ENCODE measurements at places on chromosomes 12 and 14.
A peak's percentile ranks its signal among the peaks of the same experiment; 100 is the strongest.

DNA sequence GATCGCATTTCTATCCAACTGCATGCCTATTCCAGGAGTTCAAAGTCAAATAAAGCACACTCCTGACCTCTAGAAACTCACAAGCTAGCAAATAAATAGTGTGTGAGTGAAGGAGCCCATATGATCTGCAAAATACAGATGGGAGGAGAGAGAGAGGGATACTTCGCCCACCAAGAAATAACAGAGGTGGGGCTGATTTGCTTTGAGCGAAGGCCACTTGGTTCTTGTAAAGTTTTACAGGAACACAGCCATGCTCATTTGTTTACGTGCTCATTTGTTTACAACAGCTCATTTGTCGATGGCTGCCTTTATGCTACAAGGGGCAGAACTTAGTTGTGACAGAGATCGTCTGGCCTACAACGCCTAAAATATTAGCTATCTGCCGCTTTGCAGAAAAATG lies 63.4 kb upstream of the GPATCH2L start:
- DNase-seq: no peak

- DNase-seq: no peak
These were observed 50.7 kb upstream of the WSCD2 start for GRCh38 chr12:108078428-108078827.

DNA sequence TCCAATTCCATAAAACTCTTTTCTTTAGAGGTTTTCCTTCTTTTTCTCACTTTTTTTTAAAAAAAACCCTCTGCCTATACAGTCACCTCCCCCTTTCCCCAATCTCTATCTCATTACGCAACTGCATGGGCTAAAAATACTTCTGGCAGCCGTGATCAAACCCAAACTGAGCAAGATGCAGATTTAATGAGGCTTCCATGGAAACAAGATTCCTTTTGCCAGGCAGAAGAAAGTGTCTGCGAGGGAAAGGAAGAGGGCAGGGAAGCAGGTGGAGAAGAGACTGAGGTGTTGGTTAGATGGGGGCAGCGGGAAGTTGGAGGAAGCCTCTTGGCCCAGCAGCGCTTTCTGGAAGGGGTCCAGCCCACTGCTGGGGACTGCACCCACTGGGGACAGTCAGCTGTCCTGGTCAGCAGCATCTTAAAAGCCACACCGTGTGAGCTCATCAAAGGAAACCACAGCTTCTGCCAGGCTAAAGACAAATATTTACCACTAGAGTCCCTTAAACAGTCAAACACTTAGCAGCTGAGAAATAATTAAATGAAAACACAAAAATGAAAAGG lies 90.4 kb downstream of the SLC8A3 start:
- DNase-seq: peak; percentile 3

DNA sequence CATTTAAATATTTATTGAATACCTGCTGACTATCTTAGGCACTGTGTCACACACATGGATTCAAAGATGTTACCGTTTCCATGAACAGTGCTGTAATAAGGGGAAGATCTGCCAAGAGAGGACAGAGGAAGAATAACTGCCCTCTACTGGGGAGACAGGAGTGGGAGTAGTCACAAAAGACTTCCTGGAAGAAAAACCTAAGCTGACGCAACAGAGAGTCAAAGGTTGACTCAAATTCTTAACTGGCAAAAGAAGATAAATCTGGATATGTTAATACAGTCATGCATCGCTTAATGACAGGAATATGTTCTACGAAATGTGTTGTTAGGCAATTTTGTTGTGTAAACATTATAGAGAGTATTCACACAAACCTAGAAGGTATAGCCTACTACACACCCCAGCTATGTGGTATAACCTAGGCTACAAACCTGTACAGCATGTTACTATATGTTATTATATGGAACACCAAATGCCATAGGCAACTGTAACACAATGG lies 51.5 kb downstream of the DCAF5 start:
- peak; percentile 95 for DNase-seq

DNA sequence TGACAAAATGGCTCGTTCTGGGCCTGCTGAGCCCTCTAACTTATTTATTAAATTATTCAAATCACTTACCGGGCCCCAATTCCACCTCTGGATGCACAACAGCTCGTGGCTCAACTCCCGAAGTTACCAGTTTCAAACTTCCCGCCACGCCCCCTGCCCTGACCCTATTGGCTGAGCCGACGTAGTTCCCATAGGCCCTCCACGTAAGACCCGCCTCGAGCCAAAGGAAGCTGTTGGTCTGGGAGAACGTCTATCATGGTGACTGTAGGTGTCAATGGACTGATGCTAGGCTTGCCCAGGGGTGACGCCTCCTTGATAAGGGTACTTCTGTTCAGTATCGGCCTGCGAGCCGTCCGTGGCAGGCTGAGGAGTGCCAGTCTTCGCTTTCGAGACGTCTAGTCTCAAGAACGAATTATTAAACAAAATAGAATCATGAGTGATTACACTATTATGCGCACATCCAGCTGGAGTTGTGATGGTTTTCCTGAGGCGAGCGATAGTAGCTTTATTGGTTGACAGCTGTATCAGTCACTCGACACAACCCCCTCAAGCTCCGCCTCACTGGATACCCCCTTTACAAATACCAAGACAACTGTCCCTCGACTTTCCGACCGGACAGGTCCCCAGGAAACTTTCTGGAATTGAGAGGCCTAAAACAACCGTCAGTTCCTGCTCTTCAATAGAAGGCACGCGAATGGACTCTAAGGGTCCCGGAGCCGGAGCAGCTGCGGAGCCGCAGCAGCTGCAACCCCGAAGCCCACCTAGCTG lies at the start of gene CDCA3:
Gene CDCA3 (minus strand): TSS at position 134 of the 768 bp plus-strand sequence. CDS start 334 bp downstream, outside the sequence.
- peak; percentile 99 for DNase-seq

DNA sequence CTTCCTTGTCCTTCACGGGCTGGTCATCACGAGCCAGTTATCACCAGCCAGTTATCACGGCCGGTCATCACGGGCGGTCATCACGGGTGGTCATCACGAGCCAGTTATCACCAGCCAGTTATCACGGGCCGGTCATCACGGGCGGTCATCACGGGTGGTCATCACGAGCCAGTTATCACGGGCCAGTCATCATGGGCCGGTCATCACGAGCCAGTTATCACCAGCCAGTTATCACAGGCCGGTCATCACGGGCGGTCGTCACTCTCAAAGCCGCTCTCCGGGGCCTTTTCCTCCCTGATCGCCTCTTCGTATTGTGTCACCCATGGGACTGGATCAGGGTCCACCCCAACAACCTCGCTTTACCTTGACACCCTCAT lies 13.9 kb upstream of the FBRSL1 start:
- no peak for DNase-seq

DNA sequence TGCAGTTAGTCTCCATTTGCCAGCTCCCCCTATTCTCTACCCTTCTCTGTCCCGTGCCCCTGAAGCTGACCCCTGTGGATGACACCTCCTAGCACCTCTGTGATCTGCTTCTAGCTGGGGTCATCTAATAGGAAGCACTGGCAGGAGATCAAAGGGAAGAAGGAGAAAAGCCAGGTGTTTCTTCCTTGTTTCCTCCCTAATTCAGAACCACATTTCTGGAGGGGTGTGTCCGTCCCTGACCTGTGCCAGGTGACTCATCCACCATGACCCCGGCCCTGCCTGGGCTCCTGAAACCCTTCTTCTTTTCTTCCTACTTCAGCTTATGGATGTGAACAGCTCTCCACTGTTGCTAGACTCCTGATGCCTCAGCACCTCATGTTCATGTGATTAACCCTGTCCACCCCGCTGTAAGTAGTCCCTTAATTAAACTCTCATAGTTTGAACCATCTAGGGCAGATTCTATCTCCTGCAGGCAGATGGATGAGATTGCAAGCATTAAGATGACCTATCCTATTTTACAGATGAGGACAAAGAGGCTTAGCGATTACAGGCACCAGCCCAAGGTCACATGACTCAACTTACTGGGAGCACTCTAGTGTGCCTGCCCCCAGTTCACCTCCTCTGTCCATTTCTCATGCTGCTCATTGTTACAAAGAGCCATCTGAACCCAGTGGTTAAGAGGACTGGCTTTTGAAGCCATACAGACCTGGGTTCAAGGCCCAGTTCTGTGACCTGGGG lies 770.5 kb downstream of the MED13L start:
- no peak for DNase-seq

DNA sequence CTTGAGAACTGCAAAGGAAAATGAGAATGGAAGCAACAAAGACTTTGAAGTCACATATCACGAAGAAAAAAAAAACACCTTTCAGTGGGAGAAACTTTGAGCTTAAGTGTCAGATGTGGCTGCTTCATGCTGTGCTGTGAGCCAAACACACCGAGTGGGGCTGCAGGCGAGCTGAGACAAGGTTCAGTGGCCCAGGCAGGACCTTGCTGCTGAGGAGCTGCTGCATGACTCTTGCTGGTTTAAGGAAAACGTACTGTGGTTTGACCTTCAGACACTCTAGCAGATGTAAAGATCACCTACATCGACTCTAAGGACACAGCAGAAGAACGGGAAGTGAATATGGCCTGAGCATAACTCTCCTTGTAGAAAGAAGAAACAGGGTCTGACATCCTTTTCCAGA lies 118.1 kb upstream of the OR4E1 start:
- no peak for DNase-seq

DNA sequence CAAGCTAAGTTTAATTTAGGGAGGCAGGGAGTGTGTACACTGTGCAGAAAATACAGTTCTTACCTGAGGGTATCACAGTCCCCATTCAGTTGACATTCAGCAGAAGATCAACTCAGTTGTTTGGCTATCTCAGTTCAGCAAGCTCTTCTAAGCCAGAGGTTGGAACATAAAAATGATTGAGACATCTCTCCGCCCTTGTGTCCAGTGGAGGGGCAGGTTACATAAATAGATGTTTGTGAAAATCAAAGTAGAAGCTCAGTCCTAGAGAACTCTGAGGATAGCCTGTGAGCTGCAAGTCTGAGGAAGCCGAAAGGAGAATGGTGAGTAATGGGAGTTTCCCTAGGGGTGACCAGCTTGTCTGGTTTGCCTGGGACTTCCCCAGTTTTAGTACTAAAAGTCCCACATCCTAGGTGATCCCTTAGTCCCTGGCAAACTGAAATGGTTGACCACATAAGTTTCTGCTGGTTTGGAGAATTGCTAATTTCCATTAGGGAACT lies 251.4 kb upstream of the ATP2B1 start:
- DNase-seq: peak; percentile 73

DNA sequence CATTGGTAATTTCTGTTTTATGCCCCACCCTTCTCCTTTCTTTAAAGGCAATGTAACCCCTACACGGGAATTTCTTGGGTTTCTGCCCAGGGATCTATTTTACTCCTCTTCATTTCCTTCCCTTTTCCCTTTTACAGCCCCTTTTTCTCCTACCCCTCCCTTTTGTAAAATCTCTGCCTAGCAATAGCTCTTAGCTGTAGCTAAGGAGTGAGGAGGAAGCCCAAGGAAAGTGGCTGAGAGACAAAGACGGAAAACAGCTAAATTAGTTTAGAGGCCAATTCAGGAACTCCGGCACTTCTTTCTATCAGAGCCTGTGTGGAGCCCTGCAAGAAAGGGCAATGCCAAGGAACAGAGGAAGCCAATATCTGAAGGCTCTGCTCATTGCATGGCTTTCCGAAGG lies 40.3 kb downstream of the SOCS2 start:
- DNase-seq: no peak

DNA sequence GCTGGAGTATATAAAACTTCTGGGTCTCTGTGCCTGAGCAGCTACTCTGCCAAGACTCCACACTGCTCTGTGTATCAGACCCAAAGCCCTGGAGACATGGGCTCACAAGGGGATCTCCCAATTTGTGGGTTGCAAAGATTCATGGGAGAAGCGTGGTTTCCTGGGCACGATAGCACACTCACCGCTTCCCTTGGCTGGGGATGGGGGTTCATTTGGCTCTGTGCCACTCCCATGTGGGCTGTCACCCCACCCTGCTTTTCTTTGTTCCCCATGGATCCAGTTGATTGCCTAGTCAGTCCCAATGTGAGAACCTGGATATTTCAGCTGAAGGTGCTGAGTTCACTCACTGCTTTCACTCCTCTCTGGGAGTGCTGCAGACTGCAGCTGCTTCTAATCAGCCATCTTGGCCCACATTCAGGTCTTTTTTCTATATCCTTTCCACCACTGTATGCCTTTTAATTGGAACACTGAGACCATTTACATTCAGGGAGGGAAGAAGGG lies 40.0 kb upstream of the PCNX4 start:
- DNase-seq: peak; percentile 5

GRCh38 chr12:57883700-57884099 lies 37.2 kb upstream of the CTDSP2 start:
- no peak for DNase-seq

GRCh38 chr12:47190905-47191304 lies 111.1 kb upstream of the AMIGO2 start:
- no peak for DNase-seq

DNA sequence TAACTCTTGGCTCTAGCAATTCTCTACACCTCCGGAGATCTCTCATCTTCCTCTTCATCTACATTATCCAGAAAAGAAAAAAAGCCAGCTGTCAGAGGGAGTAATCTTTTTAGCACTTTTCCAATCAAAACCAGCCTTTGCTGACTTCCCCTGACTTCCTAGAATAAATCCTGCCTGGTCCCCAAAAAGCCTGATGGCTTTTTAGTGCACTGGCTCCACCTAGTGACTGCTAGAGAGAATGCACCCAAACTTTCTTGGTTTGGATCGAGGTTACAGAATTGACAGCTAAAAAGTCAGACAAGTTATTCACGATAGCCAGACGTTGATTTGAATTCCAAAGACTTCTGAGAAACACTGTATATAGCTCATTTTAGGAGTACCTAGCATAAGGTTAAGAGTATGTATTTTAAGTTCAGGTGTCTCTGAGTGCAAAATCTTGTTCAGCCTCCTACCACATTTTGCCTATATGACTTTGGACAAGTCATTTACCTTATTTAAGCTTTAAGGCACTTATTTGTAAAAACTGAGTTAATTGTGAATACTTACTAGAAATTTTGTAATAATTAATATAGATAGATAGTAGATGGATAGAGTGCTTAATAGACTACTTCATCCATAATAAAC lies 185.7 kb upstream of the GRIN2B start:
- peak; percentile 55 for DNase-seq

Measured in fibroblast of villous mesenchyme (primary cell).